Right ventricle myocardium superior (tissue), 1 donor: ENCODE measurements at places on chromosomes 3 and 15.

GRCh38 chr3:169325521-169326220 is 337.8 kb downstream of the MECOM start:
- DNase-seq = no peak

DNA sequence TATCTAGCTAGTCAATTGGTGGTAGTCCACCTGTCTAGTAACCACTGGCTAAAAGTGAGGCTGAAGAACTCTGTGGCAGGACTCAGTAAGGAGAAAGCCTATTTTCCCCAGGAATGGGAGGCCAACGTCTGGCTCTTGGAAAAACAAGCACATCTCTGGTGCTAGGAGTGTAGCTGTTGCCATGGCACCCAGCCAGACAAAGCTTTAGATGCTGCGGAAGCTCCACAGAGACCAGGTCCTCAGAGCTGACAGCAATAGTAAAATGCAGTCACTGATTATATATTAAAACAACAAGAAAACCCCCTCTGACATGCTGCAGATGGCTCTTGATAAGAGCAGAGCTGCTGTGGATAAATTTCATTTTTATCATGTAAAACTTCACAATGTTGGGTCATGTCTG is 124.9 kb upstream of the STRIT1 start:
- DNase-seq = peak; percentile 50

DNA sequence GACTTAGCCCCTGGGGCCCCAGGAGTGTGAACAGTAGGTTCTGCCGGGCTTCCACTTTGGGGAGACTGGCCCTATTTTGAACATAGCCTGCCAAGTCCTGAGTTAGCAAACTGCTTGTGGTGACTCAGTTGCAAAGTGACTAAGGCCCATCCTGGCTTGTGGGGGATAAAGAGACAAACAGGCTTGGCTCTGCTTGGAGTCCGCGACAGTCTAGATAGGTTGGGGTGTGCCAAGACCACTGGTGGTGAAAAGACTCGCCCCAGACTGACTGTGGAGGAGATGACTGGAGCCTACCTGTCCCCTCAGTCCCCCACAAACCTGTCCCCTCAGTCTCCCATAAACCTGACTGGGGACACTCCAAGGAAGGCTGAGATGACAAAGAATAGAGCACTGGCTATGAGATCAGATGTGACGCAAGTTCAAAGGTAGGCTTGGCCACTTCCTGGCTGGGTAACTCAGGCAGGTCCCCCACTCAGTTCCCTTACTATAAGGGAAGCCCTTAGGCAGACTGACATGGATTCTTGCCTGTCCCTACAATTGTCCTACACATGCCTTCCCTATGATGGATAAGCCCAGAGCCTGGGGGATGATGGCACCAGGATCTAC is 4.3 kb downstream of the DNASE1L3 start:
- DNase-seq = no peak

DNA sequence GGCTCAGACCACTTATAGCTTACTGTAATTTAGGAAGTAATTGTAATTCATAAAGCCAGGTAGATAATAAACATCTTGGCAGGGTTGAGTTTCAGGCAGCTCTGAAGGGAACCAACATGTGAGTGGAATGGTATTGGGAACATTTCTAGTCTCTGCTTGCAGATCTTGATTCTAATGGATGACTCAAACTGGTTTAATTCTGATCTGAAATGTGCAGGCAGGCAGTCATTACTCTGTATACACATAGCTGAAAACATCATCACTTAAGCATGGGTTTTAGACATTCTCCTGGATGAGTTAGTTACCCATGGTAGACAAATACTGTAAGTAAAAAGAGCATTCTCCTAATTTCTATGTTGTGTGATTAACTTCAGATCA is 317.0 kb upstream of the TPRG1 start:
- no peak for DNase-seq
